ENCODE measurements at places on chromosomes 6 and 20. TPM values are rescaled to one million over a fixed set of nuclear protein-coding genes. Genes with fewer than 3 reads are reported as not detected.

Gene PROCR
- 51.2 TPM for total RNA-seq

Gene SMOC2
- 14.4 TPM for total RNA-seq

Gene AKAP12
- 26.3 TPM for total RNA-seq

Gene PAK5
- not detected for total RNA-seq

Gene DYNLT1
- 190 TPM for total RNA-seq

DNA sequence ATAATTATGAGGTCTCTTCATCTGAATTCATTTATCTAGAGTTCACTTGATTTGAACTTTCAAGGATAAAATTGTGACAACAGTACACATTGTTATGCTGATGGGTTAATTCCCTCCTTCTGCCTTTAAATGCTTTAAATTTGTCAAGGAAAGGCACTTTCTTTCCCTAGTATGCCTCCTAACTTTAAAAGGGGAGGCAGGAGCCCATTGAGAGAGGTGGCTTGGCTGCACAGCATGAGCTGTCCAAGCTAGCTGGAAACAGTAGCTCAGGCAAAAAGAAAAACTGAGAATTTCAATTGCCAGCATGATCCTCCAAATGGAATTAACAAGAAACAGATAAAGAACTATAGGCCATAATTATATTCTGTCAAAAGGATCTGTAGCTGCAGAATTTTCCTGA is 243.3 kb upstream of the GRIK2 start:
- no peak for DNase-seq

DNA sequence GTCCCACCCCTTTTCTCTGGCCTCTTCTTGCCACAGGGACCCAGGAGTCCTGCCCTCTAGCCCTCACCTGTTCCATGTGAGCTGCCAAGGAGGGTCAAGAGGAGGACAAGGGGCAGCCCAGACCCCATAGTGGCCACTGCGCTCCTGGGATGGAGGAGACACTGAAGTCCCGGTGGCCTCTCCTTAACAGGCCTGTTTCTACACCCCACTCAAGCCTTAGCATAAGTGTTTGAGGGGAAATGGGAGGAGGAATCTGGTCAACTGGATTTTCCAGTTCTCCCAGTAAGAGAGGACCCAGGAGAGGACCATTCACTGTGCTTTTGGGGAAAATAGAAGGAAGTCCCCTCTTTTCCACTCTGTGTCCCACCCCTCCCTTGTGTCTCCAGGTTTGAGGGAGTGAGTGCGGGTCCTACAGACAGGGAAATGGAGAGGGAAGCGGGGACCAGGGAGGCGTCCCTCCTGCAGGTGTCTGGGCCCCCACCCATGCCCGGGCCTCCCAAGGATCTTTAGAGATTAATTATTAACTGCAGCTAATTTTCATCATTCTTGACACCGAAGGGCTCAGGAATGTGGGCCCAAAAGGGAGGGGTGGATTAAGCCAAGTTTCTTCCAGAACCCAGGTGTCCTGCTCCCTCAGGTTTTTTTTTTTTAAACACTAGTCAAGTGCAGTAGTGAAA is at the start of gene SFTA2:
Gene SFTA2 (minus strand): TSS at position 202 of the 677 bp plus-strand sequence. CDS start 74 bp downstream, at position 128.
- no peak for DNase-seq

- no peak for DNase-seq
Observed at GRCh38 chr6:103516336-103516735, 1343.4 kb downstream of the HACE1 start.

GRCh38 chr20:63046841-63047240 is 40.1 kb upstream of the BHLHE23 start:
- no peak for DNase-seq
